Activated CD4-positive, alpha-beta T cell treated with anti-CD3 and anti-CD28 coated beads, Interleukin-2, Interleukin-4, amounts not matched to agents 100 ng/mL and 50 ng/mL, durations not matched to agents 16 hours and 8 hours (primary cell): ENCODE measurements at places on chromosomes 12 and 14.

- no peak for DNase-seq
These were observed 119.2 kb upstream of the RFLNA start for GRCh38 chr12:124175704-124176103.

- DNase-seq: peak; percentile 54
These were observed 22.2 kb downstream of the MANSC1 start for GRCh38 chr12:12327802-12328201.

- DNase-seq: no peak
These were observed 36.0 kb downstream of the TC2N start for GRCh38 chr14:91831337-91831736.

GRCh38 chr12:53561590-53561953 is 54.3 kb upstream of the NPFF start:
- DNase-seq: peak; percentile 66

GRCh38 chr14:102089621-102090343 is 2.9 kb upstream of the HSP90AA1 start:
- DNase-seq: no peak

- DNase-seq: no peak
These were observed 42.2 kb downstream of the EP400 start for GRCh38 chr12:131991816-131992430.

DNA sequence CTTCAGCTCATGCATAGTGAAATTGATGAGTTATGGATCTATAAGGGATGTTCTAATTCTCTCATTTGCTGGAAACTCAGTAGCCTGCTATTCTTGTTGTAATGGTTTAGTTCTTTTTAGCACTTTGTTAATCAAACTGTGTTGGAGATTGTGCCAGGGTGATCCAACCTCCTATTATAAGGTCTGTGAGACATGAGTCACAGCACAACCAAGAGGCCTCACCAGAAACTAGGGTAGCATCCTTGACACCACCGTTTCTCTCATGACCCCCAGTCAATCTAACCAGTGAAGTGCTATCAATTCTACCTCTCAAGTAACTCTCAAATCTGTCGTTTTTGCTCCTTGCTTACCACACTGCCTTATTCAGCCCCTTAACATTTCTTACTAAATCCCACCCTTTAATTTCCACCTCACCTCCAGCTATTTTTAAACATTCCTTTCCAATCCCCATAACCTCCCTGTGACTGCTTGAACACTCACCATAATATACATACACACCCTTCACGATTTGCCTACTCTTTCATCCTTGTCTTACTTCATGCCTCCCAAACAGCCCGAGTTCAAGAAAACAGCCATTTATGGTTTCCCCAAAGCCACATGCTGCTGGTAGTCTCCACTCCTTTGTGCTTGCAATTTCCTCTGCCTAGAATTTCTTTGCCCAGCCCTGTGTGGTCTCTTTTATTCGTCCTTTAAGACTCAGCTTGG is 53.9 kb upstream of the NUDT4 start:
- DNase-seq: no peak

- peak; percentile 41 for DNase-seq
These were observed at the start of gene CABP1 for GRCh38 chr12:120639771-120640721. Gene CABP1, plus strand, starts transcription at chr12:120640626. Its CDS starts 60 bp downstream, at chr12:120640686.

DNA sequence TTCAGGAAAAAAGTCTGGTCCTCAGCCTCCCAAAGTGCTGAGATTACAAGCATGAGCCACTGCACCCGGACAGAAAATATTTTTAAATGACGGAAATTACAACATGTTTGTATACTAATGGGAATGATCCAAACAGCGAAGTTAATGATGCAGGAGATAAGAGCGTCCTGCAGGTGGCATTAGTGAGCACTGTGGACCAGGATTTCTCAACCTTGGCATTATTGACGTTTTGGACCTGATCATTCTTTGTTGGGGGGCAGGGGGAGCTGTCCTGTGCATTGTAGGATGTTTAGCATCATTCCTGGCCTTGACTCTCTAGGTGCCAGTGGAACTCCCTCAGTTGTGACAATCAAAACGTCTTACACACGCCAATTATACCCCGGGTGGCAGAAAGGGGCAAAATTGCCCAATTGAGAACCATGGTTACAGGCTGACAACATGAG is 34.1 kb downstream of the SCFD1 start:
- peak; percentile 17 for DNase-seq

- no peak for DNase-seq
These were observed 6.5 kb downstream of the TMBIM4 start for GRCh38 chr12:66163289-66163688.

GRCh38 chr12:93943780-93944179 is 204.6 kb upstream of the PLXNC1 start:
- DNase-seq: no peak

- no peak for DNase-seq
These were observed 316.8 kb downstream of the SNAPC1 start for GRCh38 chr14:62079038-62079437.

GRCh38 chr14:101181446-101182313 is 278.2 kb upstream of the RTL1 start:
- no peak for DNase-seq

DNA sequence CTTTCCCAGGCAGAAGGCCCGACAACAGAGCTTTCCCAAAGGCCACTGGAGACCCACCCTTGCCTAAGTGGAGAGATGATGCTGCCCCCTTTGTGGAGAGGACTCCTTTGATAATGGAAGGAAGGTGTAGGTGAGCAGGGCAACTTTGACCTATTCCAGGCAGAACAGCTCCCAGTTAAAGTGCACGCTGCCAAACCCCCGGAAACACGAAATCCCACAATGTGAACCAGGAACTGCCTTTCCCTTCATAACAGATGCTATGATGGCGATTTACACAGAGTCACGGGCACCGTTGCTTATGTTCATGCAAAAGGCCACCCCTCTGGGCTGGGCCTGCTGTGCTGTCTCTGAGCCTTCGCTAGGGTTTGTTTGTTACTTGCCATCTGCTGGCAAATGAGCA is 34.6 kb downstream of the PRIMA1 start:
- DNase-seq: no peak

GRCh38 chr14:48253020-48253419 is 577.6 kb upstream of the MDGA2 start:
- no peak for DNase-seq

GRCh38 chr14:104876251-104876699 is 11.2 kb downstream of the CEP170B start:
- peak; percentile 39 for DNase-seq

- DNase-seq: no peak
These were observed 199.7 kb downstream of the EPS8 start for GRCh38 chr12:15589328-15590032.

GRCh38 chr14:51472881-51473280 is 178.8 kb upstream of the FRMD6 start:
- no peak for DNase-seq

DNA sequence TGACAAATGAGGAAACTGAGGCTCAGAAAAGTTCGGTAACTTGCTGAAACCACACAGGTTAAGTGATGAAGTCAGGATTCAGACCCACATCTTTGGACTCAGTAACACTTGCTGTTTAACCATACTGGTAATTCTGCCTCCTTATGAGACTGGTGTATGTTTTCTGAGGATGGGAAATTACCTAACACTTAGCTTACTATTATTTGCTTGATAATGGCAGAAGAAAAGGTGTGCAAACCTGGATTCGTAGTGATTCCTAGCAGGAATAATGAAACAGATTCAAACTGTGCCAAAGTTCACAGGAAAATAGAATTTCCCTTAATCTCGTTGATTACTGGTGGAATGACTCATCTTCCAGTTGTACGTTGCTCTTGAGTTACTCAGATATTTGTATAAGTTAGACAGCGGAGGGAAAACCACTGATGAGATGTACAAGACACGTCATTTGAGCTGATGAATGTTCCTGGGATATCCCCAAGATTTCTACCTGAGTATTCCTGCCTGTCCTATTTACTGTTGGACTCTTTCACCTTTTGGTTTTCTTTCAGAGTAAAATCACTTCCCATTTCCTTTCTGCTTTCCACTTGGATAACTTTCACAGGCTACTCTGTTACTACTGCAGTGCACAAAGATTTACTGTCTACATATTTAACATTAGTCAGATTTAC is 37.5 kb downstream of the PRORP start:
- peak; percentile 50 for DNase-seq

DNA sequence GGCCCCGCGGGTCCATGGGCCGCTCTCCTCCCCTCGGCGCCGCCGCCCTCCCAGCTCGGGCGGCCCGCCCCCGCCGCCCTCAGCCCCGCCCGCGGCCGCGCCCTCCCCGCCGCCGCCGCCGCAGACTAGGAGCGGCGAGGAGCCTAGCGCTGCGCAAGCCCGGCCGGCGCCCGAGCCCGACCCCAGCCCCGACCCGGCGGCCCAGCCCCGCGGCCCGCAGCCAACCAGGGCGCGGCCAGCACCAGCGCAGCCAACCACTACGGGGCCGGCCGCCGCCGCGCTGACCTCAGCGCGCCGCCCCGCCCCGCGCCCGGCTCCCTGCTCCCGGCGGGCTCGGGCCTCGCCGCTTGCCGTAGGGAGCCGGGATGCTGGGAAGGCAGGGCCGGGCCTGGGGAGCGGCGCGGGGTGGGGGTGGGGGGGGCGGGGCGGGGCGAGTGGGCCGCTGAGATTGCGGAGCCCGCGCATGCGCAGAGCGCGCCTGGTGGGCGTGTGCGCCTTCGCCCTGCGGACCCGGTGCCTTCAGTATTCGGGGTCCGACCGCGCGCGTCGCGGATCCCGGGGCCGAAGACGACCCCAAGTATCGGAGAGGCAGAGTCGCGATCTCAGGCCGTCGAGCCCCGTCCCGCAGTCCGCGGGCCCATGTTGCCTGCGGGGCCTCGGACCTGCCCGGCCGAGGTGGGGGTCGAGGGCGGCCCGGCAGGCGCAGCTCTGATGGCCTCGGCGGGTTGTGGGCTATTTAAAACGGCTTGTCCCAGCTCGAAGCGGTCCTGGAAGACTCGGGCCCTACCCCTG is at the start of gene CDC42BPB:
TSS of gene CDC42BPB (minus strand) at position 178 of the 792 bp plus-strand sequence. CDS start 376 bp downstream, outside the sequence.
- peak; percentile 67 for DNase-seq

DNA sequence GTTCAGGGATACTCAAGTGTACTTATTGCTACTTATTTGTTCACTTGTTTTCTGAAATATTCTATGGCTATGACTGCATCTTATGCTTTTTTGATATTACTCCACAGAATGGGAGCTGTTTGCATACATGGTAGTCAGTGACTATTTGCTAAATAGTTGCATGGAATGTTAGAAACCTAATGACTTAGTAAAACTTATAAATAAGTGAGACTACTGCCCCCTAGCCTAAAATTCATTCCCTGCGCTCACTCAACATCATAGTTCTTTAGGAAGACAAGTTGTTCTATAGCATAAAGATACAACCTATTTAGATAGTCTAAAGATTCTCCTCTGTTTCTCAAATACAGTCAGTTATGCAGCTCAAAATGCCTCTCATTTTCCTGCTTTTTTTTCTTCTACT is 305.5 kb downstream of the CEP128 start:
- no peak for DNase-seq

GRCh38 chr12:122275459-122275858 is 9.2 kb upstream of the VPS33A start:
- no peak for DNase-seq
